Endothelial cell (in vitro differentiated cells): ENCODE measurements at places on chromosomes 6 and 20.

DNA sequence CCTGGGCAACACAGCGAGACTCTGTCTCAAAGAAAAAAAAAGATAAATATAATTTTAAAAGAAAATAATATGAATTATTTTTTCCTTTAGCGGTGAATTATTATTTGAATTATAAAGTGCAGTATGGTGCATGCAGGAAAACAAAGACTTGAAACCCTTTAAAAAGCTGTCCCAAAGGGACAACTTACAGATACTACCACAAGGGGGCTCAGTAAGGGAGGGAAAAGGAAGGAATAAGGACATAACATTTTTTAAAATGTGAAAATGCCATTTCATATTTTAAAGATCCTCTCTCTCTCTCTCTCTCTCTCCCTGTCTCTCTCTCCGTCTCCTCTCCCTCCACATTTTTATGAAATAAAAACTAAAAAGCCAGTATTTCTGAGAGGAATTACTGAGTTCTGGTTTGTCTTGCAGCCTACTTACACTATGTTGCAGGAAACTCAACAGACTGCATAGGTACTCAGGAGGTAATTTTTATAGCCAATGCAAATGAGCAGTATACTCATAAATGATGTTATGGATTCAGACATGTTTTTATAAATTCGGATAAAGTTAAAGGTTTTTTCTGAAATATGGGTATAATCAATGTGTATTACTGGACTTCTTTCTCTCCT is 455.0 kb upstream of the GJE1 start:
- no peak overlapping the region for H3K4me3 ChIP-seq
- H3K36me3 ChIP-seq: no peaks in the 10 kb centered on the region
- H3K4me1 ChIP-seq: peaks cover 5% of the 10 kb centered on the region
- DNase-seq: peak; percentile 12
- H3K27me3 ChIP-seq: no peaks in the 10 kb centered on the region

- DNase-seq: no peak
- H3K36me3 ChIP-seq: no peaks in the 10 kb centered on the region
- no peak overlapping the region for H3K27ac ChIP-seq
- no peaks in the 10 kb centered on the region for H3K4me1 ChIP-seq
Observed at GRCh38 chr6:43900560-43900915, 130.5 kb downstream of the VEGFA start.

DNA sequence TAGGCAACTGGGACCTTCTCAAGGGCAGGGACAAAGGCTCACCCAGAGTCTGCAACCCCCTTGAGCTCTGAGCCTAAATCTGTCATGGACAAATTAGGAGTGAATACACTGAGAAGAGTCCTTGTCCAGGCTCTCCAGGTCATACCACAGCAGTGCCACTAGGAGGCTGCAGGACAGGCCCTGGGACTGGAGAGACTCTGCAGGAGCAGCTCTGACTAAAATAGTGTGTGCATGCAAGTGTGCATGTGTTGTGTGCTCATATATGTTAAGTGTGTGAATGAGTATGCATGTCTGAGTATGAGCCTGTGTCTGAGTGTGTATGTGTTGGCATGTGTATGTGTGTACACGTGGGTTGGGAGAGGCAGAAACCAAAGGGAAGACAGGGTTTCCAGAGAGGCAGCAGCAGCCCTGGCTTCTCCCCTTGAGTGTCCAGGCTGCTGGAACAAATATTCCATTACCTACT is 27.1 kb downstream of the MRPL14 start:
- H3K27me3 ChIP-seq: peaks cover 8% of the 10 kb centered on the region
- no peak overlapping the region for H3K4me3 ChIP-seq
- no peaks in the 10 kb centered on the region for H3K36me3 ChIP-seq
- no peak overlapping the region for H3K27ac ChIP-seq

- no peaks in the 10 kb centered on the region for H3K27me3 ChIP-seq
- no peak overlapping the region for H3K27ac ChIP-seq
- H3K36me3 ChIP-seq: no peaks in the 10 kb centered on the region
- no peak overlapping the region for H3K4me3 ChIP-seq
- no peak for DNase-seq
Observed at GRCh38 chr6:137150072-137150471, 23.4 kb downstream of the IL22RA2 start.

- peaks cover 1% of the 10 kb centered on the region for H3K27me3 ChIP-seq
- H3K4me3 ChIP-seq: no peak overlapping the region
- H3K27ac ChIP-seq: no peak overlapping the region
- DNase-seq: no peak
- peaks cover 7% of the 10 kb centered on the region for H3K4me1 ChIP-seq
Observed at GRCh38 chr6:88763160-88763559, 200.3 kb downstream of the RNGTT start.

DNA sequence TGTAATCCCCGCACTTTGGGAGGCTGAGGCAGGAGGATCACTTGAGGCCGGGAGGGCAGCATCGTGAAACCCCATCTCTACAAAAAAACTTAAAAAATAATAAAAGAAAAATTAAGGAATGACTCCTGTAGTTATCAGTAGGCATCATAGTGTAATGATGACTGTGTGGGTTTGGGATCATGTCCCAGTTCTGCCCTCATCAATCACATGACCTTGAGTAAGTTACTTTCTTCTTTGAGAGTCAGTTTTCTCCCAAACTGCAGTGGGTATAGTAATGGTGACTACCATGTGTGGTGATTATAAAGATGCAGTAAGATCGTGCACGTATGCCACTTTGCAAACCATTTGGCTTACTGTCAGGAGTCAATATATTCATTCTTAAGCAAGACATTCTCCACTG is 89.2 kb downstream of the TXNDC5 start:
- no peak overlapping the region for H3K4me3 ChIP-seq
- H3K27ac ChIP-seq: no peak overlapping the region
- peaks cover 12% of the 10 kb centered on the region for H3K4me1 ChIP-seq
- H3K27me3 ChIP-seq: peaks cover 6% of the 10 kb centered on the region

DNA sequence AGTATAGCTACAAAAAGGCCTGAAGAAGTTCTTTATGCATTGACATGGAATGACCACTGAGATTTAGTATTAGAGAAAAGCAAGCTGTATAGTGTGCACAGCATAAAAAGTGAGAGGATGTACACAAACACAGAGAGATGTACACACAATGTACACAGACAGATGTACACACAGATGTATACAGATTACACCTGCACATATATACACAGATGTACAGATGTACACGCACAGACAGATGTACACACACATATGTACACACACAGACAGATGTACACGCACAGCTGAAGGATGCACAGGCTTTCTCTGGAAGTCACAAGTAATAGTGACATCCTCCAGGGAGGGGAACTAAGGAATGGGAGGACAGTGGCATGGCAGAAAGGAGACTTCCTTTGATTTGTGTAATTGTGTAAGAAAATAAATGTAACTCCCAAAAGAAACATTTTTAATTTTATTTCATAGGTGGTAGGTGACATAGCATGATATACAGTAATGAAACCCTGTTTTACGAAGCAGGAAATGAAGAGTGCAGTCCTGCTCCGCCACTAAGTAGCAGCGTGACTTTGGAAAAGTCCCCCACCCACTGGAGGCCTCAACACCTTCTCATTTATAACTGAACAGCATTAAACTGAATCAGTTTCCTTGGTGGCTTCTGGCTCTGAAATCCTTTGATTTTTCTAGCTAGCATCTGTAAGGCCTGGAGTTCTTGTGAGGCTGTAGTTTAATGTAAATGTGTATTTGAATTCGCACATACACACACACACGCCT is 14.1 kb downstream of the NFATC2 start:
- no peak for DNase-seq
- H3K27ac ChIP-seq: no peak overlapping the region
- peaks cover 15% of the 10 kb centered on the region for H3K4me1 ChIP-seq
- H3K27me3 ChIP-seq: peaks cover 5% of the 10 kb centered on the region
- H3K36me3 ChIP-seq: peaks cover 3% of the 10 kb centered on the region
- H3K4me3 ChIP-seq: no peak overlapping the region

GRCh38 chr6:162525181-162525580 is 202.4 kb downstream of the PRKN start:
- no peak overlapping the region for H3K27ac ChIP-seq
- H3K27me3 ChIP-seq: no peaks in the 10 kb centered on the region
- DNase-seq: no peak
- no peaks in the 10 kb centered on the region for H3K4me1 ChIP-seq
- H3K4me3 ChIP-seq: no peak overlapping the region

DNA sequence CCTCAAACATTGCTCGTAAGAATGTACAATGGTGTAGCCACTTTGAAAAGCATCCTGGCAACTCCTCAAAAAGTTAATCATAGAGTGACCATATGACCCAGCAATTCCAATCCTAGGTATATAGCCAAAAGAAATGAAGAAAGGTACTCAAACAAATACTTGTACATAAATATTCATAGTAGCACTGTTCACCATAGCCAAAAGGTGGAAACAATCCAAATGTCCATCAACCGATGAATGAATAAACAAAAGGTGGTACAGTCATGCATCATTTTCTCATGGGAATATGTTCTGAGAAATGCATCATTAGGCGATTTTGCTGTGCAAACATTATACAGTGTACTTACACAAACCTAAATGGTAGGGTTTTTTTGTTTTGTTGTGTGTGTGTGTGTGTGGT is 74.4 kb upstream of the TBC1D7 start:
- H3K4me3 ChIP-seq: no peak overlapping the region
- DNase-seq: no peak
- H3K4me1 ChIP-seq: peaks cover 69% of the 10 kb centered on the region
- peaks cover 5% of the 10 kb centered on the region for H3K27me3 ChIP-seq

GRCh38 chr6:137092018-137092417 is 47.3 kb upstream of the IL20RA start:
- no peaks in the 10 kb centered on the region for H3K36me3 ChIP-seq
- no peak overlapping the region for H3K4me3 ChIP-seq
- peaks cover 2% of the 10 kb centered on the region for H3K4me1 ChIP-seq
- DNase-seq: no peak
- no peak overlapping the region for H3K27ac ChIP-seq

DNA sequence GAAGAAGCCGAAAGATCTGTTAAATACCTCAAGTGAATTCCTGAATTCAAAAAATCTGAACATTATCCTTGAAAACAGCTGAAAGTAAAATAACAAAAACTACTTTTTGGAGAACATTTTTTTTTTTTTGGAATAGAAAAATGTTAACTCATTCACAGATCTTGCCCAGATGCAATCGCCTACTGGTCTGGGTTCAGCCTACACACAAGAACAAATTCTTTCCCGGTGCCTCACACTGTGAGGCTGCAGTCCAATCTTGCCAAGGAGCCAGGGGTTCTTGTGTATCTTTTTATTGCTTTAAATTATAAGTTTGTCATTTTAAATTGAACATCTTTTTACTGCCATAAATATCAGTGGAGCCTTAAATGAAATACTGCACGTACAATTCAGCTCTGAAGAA is 41.2 kb upstream of the TMEM200A start:
- no peaks in the 10 kb centered on the region for H3K4me1 ChIP-seq
- no peak overlapping the region for H3K27ac ChIP-seq
- DNase-seq: no peak
- no peaks in the 10 kb centered on the region for H3K36me3 ChIP-seq
- H3K4me3 ChIP-seq: no peak overlapping the region

DNA sequence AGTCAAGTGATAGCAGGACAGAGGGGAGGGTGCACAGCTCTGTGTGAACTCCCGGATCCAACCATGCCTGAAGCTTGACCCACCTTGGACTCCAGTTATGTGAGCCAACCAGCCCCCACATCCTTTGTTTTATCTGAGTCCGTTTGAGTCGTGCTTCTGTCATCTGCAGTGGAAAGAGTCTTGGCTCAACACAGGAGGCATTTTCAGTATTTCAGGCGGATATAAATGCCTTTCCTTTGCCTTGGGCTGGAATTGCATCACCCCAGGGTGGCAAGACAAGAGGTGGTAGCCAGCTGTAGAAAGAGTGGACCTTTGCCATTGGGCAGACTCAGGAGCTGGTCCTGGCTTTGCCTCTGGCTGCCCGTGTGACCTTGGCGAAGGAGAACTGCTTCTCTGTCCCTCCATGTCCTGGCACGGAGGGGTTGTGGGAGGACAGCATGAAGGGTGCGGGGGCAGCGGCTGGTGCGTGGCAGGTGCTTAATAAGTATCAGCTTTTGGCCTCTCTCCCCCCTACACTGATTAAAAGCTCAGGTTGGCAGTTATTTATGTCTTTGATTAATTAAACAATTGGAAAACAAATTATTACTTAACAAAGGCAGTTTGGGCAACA is 42.6 kb upstream of the APCDD1L start:
- no peaks in the 10 kb centered on the region for H3K4me1 ChIP-seq
- H3K4me3 ChIP-seq: no peak overlapping the region
- no peak for DNase-seq
- H3K27ac ChIP-seq: no peak overlapping the region
- H3K27me3 ChIP-seq: peaks cover 3% of the 10 kb centered on the region

- DNase-seq: no peak
- peaks cover 21% of the 10 kb centered on the region for H3K4me1 ChIP-seq
- H3K27me3 ChIP-seq: no peaks in the 10 kb centered on the region
Observed at GRCh38 chr6:121848523-121849255, 413.2 kb downstream of the GJA1 start.

GRCh38 chr20:62063981-62064769 is 1.5 kb downstream of the TAF4 start:
- no peak overlapping the region for H3K27ac ChIP-seq
- DNase-seq: peak; percentile 31
- peak overlapping the region; percentile 86 for H3K4me3 ChIP-seq
- H3K27me3 ChIP-seq: peaks cover 20% of the 10 kb centered on the region
- H3K4me1 ChIP-seq: peaks cover 17% of the 10 kb centered on the region

DNA sequence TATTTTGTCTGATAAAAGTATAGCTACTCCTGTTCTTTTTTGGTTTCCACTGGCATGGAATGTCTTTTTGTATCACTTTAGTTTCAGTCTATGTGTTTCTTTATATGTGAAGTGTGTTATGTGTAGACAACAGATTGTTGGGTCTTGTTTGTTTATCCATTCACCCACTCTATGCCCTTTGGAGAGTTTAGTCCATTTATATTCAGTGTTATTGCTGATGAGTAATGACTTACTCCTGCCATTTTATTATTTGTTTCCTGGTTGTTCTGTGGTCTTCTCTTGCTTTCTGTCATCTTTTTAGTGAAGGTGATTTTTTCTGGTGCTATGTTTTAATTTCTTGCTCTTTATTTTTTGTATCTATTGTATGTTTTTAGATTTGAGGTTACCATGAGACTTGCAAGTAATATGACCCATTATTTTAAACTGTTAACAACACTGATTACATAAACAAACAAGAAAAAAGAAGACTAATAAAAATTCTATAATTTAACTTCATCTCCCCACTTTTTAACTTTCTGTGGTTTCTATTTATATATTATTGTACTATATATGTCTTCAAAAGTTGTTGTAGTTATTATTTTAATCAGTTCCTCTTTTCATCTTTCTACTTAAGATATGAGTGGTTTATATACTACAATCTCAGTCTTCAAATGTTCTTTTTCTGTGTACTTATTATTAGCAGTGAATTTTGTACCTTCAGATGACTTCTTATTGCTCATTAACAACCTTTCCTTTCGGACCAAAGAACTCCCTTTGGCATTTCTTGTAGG is 323.4 kb downstream of the BTBD9 start:
- no peak overlapping the region for H3K27ac ChIP-seq
- H3K4me3 ChIP-seq: no peak overlapping the region
- no peak for DNase-seq
- no peaks in the 10 kb centered on the region for H3K27me3 ChIP-seq

DNA sequence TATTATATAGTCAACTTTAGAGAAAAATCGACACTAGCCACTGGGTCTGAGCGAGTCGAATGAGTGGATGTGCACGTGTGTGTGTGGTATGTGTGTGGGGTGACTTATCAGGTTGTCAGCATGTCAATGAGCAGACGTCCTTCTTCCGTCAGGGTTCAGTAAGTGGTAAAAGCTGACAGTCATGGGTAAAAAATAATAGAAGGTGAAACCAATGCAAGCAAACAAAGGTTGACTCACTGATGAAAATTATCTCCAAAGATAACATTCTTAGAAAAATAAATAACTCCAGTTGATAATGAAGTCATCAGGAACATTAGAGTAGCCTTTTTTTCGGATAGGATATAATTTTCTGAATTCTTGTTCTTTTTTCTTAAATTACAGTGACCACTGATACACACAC is 243.8 kb upstream of the FOXQ1 start:
- DNase-seq: no peak
- no peaks in the 10 kb centered on the region for H3K27me3 ChIP-seq
- peaks cover 3% of the 10 kb centered on the region for H3K4me1 ChIP-seq
